ENCODE measurements at places on chromosomes 6 and 20.

DNA sequence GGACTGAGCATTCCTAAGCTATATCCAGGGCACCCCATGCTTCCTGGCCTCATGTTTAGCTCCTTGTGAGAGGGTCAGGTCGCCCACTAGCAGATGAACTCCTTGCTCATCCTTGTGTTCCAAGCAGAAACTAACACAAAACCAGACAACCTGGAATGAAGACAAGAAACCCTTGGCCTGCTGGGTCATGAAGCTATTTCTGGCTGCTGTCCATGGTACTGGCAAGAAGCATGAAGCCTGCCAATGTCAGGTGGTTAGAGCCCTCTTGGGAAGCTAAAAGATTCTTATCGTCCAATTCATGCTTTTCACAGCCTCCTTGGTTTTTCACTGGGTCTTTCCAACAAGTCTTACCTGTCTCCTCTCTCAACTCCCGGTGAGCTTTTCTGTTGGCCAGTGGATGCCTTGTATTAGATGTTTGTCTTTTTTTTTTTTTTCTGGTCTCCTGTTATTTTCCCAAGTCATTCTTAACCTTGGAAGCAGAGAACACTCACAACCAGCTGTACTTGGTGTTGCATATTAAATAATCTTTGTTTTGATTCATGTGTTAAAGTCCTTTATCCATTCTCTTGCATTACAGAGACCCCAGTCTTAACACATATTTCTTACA, 180.3 kb downstream of the ANKRD60 start:
- peak; percentile 71 for DNase-seq

DNA sequence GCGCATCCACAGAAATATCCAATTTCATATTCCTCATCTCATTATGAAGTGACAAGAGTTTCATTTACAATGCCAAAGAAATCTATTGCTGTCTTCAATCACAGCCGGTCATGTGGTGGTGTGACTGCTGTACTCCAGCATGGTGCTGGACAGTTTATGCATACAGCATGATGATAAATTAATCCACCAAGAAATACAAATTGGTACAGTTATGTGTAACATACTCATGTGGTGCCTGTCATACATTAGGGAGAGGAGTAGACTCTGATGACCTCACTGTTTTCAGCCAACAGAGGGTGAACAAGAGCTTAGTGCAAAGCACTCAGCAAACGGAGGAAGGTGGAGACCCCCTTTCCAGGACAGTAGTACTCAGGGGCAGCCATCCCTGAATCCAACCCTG, 178.4 kb upstream of the SYNDIG1 start:
- DNase-seq = no peak

GRCh38 chr6:158762787-158763433, 56.3 kb downstream of the EZR start:
- no peak for DNase-seq

DNA sequence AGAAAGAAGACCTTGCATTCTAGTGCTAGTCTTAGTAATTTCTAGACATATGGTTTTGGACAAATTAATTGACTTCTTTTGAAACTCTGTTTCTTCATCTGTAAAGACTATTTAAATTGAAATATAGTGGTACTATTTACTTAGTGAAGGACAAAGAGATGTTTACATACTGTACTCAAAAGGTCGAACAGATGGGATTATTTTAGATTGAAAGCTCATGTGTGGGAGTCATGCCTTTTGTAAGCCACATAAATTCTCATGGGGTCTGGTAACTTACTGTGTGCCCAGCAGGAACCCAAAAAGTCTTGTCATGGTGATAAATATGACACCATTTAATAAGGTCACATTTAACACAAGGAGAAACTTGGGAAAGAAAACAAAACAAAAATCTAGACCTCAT, 368.2 kb upstream of the CITED2 start:
- DNase-seq = no peak

DNA sequence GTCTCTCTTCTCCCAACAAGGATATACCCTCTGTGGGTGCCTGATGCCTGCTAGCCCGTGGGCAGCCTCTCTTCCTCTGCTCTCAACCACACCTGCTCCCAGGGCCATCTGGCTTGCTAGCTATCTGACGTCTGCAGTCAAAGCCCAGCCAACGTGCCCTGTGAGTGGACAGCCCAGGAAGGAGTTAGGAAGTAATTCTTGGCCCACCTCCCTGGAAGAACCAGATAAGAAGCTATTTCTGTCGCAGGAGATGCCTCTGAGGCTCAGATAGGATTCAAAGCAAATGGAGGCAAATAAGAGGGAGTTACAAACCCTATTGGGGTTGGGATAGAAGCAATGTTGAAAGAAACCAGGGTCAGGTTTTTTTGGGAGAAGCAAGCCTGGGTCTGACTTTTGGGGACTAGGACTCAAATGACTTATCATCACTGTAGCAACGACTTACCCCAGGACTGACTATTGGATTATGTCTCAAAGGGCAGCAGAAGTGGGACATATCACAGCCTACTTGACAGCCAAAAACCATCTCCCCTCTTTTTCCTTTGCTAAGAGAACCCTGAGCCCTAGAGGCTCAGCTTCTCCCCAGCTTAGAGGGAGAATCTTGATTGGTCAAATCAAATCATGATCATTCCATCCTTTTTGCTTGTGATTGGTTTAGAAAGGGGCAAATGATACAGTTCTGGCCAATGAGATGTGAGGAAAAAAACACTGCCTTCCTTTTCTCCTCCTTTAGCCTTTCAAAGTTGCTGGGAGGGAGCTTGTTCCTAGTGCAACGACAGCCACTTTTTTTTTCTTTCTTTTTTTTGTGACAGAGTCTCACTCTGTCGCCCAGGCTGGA, 18.0 kb upstream of the CDK5RAP1 start:
- no peak for DNase-seq

DNA sequence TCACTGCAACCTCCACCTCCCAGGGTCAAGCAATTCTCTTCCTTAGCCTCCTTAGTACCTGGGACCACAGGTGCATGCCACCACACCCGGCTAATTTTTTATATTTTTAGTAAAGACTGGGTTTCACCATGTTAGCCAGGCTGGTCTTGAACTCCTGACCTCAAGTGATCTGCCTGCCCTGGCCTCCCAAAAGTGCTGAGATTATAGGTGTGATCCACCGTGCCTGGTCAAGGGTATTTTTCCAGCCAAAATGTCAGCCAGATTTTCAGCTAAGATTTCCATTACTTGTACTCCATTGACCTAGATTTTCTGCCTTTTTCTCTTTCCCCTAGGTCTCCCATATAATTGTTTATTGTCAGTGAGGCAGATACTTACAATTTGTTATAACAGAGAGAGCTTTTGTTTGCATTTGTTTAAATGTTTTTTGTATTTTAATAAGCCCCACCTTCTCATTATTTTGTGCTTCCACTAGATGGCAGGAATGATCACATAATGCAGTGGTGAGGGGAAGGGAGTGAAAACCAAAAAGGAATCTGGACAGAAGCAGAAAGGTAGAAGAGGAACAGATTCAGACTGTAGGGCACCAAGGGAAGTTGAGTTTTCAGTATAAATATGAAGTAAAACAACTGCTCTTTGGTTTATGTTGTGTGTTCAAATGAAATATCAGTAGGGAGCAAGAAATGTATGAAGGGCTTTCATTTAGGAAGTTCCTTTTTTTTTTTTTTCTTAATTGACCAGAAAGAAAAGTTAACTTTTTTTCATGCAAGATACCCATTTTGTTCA, 29.7 kb downstream of the RPF2 start:
- peak; percentile 40 for DNase-seq

- DNase-seq = no peak
Measured at GRCh38 chr6:61909486-61909885, 376.5 kb downstream of the KHDRBS2 start.

DNA sequence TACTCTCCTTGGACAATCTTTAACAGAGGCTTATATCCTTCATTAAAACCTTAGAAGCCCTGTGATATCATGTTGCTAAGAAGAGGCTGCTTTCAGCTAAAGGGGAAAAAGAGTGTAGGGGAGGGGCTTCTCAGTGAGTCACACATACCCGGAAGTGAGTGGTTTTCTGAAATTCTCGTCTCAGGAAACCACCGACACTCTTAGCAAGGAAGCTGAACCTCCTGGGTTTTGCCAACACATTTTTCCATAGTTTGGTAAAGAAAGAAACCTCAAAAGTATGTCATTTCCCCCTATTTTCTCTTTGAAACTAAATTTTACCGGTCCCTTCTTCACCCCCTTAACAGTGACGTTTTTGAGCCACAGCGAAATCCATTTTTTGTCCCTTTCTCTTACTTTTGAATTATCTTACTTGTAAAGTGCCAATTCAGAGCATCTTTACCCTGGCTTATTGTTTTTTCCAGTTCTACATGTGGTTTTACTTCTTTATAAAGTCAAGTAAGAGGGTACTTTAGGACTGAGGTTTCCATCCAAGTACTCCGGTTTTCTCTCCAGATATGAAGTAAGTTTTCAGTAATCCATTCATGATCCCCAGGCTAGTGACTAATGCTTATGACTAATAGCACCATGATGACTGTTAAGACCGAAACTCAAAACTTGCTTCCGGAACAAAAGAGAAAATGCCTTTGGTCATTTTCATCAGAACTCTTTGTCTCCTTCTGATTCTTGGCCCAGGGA, 219.3 kb downstream of the ARHGAP18 start:
- DNase-seq = peak; percentile 90

GRCh38 chr6:47446669-47447330, 30.8 kb upstream of the CD2AP start:
- no peak for DNase-seq

DNA sequence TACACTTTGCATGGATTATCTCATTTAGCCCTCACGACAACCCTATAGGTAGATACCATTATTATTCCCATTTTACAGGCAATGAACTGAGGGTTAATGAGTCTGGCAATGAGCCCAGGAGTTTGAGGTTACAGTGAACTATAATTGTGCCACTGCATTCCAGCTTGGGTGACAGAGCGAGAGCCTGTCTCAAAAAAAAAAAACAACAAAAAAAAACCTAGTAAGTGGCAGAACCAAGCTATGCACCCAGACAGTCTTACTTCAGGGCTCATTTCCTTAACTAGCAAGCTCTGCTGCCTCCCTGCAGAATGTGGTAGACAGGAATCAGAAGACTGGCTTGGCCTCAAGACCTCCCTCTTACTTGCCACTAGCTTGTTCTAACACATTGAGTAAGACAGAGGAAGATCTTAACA, 71.9 kb upstream of the RREB1 start:
- DNase-seq = no peak

DNA sequence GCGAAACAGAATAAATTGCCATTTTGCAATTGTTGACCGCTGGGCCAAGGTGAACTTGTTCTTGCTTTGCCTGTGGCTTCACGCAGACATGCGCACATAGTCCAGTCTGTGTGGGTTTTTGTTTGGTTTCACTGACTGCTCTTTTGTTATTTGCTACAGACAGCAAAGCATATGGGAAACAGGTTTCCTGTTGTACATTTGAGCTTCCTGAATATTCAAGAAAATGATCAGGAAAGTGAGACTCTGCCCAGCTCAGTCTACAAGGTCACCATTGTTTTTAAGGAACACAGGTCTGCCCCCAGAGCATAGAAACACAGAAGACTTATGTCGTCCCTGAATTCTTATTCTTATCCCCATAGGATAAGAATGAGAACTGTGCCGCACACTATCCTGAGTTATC, 55.6 kb downstream of the SASH1 start:
- DNase-seq = no peak

DNA sequence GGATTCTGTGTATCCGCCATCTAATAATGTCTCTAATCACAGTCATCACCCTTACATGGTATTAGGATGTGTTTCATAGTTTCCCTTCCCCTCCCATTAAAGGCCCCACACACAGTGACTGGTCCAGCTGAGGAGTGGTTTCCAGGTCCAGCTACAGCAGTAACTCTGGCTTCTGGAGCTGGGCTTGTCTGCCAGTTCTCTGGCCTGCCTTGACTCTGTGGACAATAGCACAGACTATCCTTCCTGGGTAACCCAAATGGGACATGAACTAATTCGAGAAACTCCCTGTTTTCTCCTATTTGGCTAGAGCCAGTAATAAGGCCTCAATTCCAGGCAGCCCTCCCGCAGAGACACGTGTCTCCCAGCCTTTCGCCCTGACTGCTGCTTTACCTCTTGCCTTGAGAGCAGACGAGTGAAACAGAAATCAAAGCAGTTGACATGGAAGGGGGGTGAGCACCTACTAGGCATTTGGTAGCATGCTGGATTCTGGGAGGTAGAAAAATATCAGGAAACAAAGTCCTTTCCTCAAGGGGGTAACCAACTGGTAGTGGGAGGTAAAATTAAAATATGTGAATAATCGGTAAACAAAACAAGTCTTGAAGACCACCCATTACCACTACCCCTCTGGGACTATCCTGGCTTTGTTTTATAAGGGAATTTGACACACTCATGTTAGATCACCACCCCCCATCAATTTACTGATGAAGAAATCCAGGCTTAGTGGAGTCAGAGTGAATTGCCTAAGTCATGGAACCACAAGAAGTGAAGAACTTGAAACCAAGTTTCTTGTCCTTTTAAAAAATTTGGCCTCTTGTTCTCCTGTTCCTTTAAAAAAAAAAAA, 1.2 kb downstream of the TRAF3IP2 start:
- peak; percentile 59 for DNase-seq

- DNase-seq = no peak
Measured at GRCh38 chr6:14380086-14380820, 262.7 kb downstream of the CD83 start.

GRCh38 chr20:54431156-54431944, 44.0 kb upstream of the DOK5 start:
- no peak for DNase-seq

DNA sequence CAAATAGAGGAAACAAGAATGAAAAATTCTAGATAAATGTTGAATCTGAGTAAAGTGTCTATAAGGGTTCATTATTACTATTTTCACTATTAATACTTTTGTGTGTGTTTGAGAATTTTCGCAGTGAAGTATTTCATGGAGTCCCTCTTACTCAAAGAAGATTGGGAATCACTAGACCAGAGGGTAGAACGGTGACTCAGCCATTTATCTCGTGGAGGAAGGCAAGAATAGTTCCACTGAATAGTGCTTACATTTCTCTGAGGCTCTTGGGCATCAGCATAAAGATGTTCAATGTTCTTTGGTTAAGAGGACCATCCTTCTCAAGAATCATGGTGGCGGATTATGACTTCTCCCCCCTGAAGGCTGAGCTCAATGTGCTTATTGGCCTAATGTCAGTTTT, 376.7 kb upstream of the ARID1B start:
- no peak for DNase-seq

Measured in RWPE1 (cell line).